Frontal cortex (tissue), 4 donors: ENCODE measurements at places on chromosomes 12 and 14. TPM values are rescaled to one million over a fixed set of nuclear protein-coding genes. Genes with fewer than 3 reads are reported as not detected.
A peak's percentile ranks its signal among the peaks of the same experiment; 100 is the strongest.

DNA sequence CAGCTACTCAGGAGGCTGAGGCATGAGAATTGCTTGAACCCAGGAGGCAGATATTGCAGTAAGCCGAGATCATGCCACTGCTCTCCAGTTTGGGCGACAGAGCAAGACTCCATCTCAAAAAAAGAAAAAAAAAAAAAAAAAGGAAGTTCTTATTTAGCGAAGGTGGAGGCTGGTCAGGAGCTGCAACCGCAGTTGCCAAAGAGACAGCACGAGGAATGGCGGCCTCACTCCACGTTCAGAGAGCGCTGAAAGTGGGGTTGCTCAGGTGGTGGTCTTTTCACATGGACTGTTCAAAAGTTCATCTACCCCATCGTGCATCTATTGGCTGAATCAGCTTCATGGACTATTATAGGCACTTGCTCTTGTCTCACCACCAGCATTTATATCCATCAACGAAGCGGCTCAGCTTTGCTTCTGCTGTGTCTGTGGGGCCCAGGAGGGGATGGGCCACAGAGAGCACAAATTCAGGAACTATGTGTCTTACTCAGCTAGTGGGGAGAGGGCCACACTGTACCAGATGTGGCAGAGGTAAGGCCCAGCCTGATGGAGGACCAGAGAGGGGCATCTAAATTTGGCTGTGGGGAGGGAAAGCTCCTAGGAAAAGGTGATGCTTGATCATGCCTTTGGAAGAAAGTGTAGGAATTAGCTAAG, 27.3 kb downstream of the SLC25A47 start:
- DNase-seq, result no peak

ARHGAP9 gene
- 1.2 TPM for total RNA-seq

GRCh38 chr14:73263606-73264005, 26.3 kb downstream of the PAPLN start:
- DNase-seq, result peak; percentile 15

DNA sequence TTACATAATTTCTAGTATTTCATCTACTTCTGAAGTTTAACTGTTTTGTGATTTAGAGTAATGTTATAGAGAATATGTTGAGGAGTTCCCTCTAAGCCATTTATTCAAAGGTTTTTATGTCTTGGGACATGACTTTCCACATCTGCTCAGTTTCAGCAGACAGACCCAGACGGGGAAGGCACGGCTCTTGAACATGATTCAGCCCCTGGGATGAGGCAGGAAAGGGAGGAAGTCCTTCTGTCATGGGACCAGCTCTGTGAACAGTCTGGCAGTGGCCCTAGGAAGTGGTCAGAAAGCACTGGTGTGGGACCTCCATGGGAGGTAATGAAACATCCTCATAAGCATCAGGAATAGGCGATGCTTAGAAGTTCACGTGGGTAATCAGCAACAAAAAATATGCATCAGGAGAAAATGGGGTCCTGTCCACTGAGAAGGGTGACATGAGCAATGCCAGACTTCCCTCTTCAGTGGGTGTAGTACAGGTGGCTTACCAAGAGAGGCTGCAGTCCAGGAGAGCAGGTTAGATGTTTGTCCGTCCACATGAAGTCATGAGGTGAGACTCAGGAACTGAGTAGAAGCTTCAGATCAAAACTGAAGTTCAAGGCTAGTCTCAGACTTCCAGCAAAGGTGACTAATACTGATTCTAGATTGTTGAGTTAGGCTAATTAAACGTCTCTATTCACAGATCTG, 248.5 kb downstream of the IPO8 start:
- no peak for DNase-seq

DNA sequence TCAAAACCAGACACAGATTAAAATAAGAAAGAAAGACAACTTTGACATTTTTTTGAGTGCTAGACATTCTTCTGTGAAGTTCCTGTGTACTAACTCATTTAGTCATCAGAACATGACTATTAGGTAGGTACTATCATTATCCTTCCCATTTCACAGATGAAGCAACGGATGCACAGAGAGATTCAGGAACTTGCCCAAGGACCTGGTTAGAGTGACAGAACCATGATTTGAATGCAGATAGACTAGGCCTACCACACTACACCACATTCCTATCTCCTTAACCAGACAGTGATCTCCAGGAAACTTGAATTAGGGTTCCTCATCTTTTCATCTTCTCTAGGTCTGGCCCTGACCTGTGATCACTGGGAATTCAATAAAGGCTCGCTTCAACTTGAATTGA, 54.4 kb upstream of the MED13L start:
- no peak for DNase-seq

ENDOU gene
- total RNA-seq, result not detected

DNA sequence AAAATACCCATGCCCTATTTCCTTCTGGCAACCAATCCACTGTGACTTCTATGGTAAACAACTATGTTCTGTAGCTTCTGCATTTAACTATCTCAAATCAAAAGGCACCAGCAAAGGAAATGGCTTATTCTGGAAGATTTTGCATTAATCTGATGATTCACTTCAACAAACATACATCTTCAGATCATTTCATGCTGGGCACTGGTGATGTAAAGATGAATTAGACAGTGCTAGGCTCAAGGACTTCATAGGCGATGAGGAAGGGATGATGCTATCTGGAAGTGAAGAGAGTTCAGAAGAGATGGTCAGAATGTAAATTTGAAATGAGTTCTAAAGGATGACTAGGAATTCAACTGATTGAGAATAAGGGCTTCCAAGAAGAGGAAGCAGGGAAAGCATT, 363.3 kb downstream of the PAWR start:
- no peak for DNase-seq

DNA sequence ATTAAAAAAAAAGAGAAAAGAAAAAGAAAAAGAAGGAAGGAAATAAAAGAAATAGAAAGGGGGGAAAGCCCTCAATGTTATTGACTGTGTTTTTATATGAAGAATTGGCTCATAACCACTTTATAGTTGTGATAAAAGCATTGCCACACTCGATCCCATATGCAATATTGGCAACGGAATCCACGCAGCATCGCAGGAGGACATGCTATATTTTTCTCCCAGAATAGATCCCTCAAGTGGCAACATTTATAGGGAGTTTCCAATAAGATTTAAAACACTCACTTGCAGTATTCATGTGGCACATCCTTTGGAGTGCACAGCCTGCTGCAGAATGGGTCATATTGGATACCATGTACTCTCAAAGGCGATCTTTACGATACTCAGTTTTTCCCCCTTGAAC, 223.3 kb downstream of the EGLN3 start:
- no peak for DNase-seq

GRCh38 chr12:13896063-13896626, 85.3 kb downstream of the GRIN2B start:
- no peak for DNase-seq
